ENCODE measurements at places on chromosomes 11 and 22. TPM values are rescaled to one million over a fixed set of nuclear protein-coding genes. Genes with fewer than 3 reads are reported as not detected.

- no peaks in the 10 kb centered on the region for H3K36me3 ChIP-seq
- H3K27me3 ChIP-seq: no peaks in the 10 kb centered on the region
- H3K27ac ChIP-seq: no peak overlapping the region
- no peak for DNase-seq
These were observed 520.4 kb downstream of the SOX6 start for GRCh38 chr11:15835788-15836411.

- peak; percentile 89 for DNase-seq
- H3K27ac ChIP-seq: peak overlapping the region; percentile 84
- H3K4me3 ChIP-seq: no peak overlapping the region
- H3K27me3 ChIP-seq: no peaks in the 10 kb centered on the region
- H3K4me1 ChIP-seq: peaks cover 12% of the 10 kb centered on the region
- H3K36me3 ChIP-seq: no peaks in the 10 kb centered on the region
These were observed 390.1 kb downstream of the CTTN start for GRCh38 chr11:70788248-70789022.

- no peaks in the 10 kb centered on the region for H3K36me3 ChIP-seq
- H3K4me3 ChIP-seq: no peak overlapping the region
- DNase-seq: no peak
- H3K4me1 ChIP-seq: no peaks in the 10 kb centered on the region
These were observed 17.7 kb upstream of the TMPRSS5 start for GRCh38 chr11:113723787-113724186.

- H3K36me3 ChIP-seq: no peaks in the 10 kb centered on the region
- H3K27me3 ChIP-seq: peaks cover 2% of the 10 kb centered on the region
These were observed 20.7 kb upstream of the CBX7 start for GRCh38 chr22:39173050-39173706.

GRCh38 chr22:38740116-38740723 lies 15.6 kb downstream of the SUN2 start:
- peaks cover 80% of the 10 kb centered on the region for H3K36me3 ChIP-seq
- no peak for DNase-seq
- no peak overlapping the region for H3K27ac ChIP-seq
- H3K27me3 ChIP-seq: no peaks in the 10 kb centered on the region

- no peaks in the 10 kb centered on the region for H3K36me3 ChIP-seq
- H3K4me3 ChIP-seq: no peak overlapping the region
- no peaks in the 10 kb centered on the region for H3K4me1 ChIP-seq
- DNase-seq: no peak
- H3K27ac ChIP-seq: no peak overlapping the region
These were observed 36.6 kb upstream of the NECTIN1 start for GRCh38 chr11:119765628-119766027.

DNA sequence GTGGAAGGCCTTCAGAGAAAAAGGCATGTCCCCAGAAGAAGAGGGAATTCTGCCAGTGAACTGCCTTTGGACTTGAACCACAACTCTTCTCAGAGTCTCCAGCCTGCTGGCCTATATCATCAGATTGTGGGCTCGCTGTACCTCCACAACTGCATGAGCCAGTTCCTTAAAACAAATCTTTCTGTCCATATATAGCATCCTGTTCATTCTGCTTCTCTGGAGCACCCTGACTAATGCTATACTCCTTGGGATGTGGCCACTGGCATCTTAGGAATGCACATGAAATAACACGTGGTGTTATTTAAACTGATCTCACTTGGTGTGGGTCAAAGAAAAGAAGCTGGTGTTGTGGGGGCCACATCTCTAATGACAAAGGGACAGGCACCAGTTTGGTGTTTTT lies 58.3 kb upstream of the VSTM5 start:
- no peaks in the 10 kb centered on the region for H3K36me3 ChIP-seq
- no peaks in the 10 kb centered on the region for H3K27me3 ChIP-seq
- peak; percentile 91 for DNase-seq
- peak overlapping the region; percentile 80 for H3K27ac ChIP-seq
- H3K4me1 ChIP-seq: peaks cover 9% of the 10 kb centered on the region

GRCh38 chr11:128409476-128409875 lies 177.9 kb downstream of the ETS1 start:
- peak; percentile 94 for DNase-seq
- H3K4me3 ChIP-seq: no peak overlapping the region
- no peak overlapping the region for H3K27ac ChIP-seq
- H3K27me3 ChIP-seq: no peaks in the 10 kb centered on the region

- peaks cover 5% of the 10 kb centered on the region for H3K27me3 ChIP-seq
- no peak overlapping the region for H3K4me3 ChIP-seq
- no peaks in the 10 kb centered on the region for H3K4me1 ChIP-seq
- no peak for DNase-seq
- H3K36me3 ChIP-seq: no peaks in the 10 kb centered on the region
These were observed 408.2 kb upstream of the CCDC90B start for GRCh38 chr11:83694191-83694910.

DNA sequence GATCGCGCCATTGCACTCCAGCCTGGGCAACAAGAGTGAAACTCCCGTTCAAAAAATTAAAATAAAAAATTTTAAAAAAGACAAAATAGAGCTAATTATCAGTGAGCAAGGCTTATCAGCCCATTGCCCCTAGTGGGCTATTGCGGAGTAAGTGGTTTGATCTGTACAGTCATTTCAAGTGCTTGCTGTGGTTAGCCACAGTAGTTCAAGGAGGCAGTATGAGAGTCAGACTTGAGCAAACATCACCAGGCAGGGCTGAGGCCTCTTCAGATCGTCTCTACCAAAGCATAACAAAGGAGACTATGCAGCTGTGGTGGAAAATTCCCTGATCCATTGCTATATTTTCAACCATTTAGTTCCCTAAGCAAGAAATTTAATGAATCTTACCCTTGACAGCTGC lies 4.3 kb upstream of the SBF2 start:
- peaks cover 8% of the 10 kb centered on the region for H3K36me3 ChIP-seq
- H3K4me1 ChIP-seq: peaks cover 7% of the 10 kb centered on the region
- DNase-seq: peak; percentile 98
- H3K27me3 ChIP-seq: no peaks in the 10 kb centered on the region
- no peak overlapping the region for H3K4me3 ChIP-seq
- no peak overlapping the region for H3K27ac ChIP-seq

DNA sequence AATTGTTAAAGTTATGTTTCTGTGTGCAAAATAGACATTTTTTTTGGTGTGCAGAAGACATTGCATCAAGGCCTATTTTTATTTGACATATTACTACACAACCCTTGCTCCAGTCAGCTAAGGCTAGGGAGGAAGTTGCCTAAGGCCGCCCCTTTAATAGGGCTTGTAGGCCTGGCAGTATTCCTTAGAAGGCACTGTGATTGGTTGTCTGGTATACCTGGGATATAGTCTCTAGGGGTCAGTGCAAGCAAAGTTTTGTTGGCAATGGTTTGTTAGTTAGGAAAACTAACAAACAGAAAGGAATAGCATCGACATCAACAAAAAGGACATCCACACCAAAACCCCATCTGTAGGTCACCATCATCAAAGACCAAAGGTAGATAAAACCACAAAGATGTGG lies 16.9 kb downstream of the CCDC15 start:
- DNase-seq: peak; percentile 35
- no peak overlapping the region for H3K4me3 ChIP-seq
- H3K27me3 ChIP-seq: no peaks in the 10 kb centered on the region
- H3K4me1 ChIP-seq: no peaks in the 10 kb centered on the region
- H3K36me3 ChIP-seq: no peaks in the 10 kb centered on the region

DNA sequence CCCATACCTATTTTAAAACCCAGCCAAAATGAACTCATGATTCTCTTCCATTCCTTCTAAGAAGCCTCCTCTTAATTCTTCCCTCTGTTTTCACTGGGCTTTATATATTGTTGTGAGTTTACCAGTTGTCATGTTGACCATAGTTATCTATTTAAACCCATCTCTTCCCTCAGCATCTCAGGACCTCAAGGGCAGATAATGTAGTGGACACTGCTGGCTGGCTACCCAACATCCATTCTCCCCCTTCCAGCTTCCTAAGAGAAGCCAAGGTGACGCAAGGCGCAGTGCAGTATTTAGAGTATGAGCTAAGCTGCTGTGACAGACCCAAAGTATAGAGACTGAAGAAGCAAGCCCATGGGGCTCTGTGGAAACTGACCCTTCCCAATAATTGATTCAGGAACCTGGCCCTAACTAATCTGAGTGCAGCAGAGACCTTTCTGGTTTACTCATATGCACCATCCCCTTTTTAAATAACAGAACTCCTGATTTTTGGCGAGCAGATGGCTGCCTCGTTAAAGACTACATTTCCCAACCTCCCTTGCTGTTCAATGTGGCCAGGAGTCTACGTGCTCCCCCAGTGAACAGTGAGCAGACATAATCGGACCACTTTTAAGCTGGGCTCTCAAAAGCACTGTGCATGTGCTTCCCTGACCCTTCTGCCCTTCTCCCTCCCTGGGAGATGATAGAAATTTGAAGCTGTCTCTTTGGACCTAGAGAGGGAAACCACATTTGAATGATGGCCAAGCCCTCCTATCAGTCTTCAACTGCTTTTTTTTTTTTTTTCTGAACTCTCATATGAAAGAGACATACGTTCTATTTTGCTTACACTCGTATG lies 28.1 kb upstream of the CREB3L1 start:
- peak overlapping the region; percentile 94 for H3K27ac ChIP-seq
- no peak overlapping the region for H3K4me3 ChIP-seq
- DNase-seq: peak; percentile 67
- H3K36me3 ChIP-seq: no peaks in the 10 kb centered on the region
- H3K27me3 ChIP-seq: no peaks in the 10 kb centered on the region
- H3K4me1 ChIP-seq: peaks cover 17% of the 10 kb centered on the region

DNA sequence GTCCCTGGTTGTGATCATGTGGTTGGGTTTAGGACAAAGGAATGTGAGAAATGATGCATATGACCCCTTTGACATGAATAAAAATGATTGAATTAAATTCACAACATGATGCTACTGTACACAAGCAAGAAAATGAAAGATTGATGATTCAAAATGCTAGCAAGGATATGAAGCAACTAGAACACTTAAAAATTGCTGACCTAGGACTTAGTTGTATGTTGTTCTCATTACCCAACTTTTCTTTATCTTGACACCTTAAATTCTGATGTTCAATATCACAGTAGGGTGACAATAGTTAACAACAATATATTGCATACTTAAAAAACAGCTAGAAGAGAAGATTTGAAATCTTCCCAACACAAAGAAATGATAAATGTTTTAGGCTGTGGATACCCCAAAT lies 20.6 kb downstream of the OR52A5 start:
- no peak for DNase-seq
- no peak overlapping the region for H3K27ac ChIP-seq
- H3K4me3 ChIP-seq: no peak overlapping the region
- no peaks in the 10 kb centered on the region for H3K27me3 ChIP-seq

- H3K4me3 ChIP-seq: no peak overlapping the region
- H3K27ac ChIP-seq: no peak overlapping the region
These were observed 24.0 kb downstream of the SLCO2B1 start for GRCh38 chr11:75174781-75175370.

DNA sequence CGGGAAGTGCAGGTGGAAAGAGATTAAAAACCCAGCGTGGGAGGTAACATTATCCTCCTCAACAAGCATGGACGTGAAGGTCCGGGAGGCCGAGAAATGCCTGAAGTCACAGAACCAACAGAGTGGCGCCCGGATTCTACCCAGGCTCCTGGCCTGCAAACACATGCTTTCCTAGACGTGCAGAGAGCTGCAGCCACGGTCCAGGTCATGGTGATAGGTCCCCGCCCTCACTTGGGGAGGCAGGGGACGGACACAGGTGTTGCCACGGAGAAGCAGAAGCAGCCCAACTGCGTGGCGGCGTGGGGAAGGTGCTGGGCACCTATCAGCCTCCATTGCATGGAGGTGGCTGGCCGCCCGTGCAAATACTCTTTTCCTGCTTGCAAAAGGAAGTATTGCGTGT lies 148.8 kb downstream of the MPPED1 start:
- H3K4me1 ChIP-seq: no peaks in the 10 kb centered on the region
- no peak overlapping the region for H3K27ac ChIP-seq
- H3K36me3 ChIP-seq: no peaks in the 10 kb centered on the region
- H3K4me3 ChIP-seq: no peak overlapping the region
- DNase-seq: no peak

GRCh38 chr22:49157529-49158339 lies 669.9 kb downstream of the BRD1 start:
- no peaks in the 10 kb centered on the region for H3K4me1 ChIP-seq
- DNase-seq: no peak
- H3K4me3 ChIP-seq: no peak overlapping the region

DNA sequence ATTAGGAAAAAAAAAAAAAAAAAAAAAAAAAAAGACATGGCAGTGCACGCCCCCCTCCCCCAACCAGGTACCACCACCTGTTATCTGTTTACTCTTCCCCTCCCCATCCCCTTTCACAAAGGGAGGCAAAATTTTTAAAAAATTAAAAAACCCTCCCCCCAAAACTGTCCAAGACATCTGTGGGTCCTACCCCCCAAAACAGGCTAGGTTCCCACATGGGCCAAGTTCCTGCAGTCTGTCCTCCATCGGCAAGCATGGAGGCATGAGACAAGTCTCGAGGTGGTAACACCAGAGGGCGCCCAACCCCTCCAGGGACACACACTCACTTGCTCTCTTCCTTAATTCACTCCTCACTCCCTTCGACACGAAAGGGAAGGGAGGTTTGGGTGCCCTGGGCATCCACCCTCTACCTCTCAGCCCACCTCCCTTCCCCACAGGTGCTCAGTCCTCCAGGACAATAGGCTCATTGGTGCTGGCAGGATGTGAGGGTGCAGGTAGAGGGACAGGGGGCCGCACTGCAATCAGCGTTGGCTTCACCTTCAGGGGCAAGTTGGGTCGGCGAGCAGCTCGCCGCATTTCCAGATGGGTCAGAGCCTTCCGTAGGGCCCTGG lies 2.2 kb upstream of the TUT1 start:
- DNase-seq: peak; percentile 70
- H3K4me3 ChIP-seq: no peak overlapping the region
- H3K27ac ChIP-seq: no peak overlapping the region
- peaks cover 51% of the 10 kb centered on the region for H3K36me3 ChIP-seq
- H3K27me3 ChIP-seq: no peaks in the 10 kb centered on the region

- DNase-seq: peak; percentile 37
- no peak overlapping the region for H3K4me3 ChIP-seq
- H3K4me1 ChIP-seq: no peaks in the 10 kb centered on the region
- no peak overlapping the region for H3K27ac ChIP-seq
- H3K27me3 ChIP-seq: no peaks in the 10 kb centered on the region
These were observed 177.4 kb upstream of the BLID start for GRCh38 chr11:122293296-122294023.

GRCh38 chr11:69625476-69625875 lies 15.5 kb upstream of the CCND1 start:
- H3K4me1 ChIP-seq: peaks cover 2% of the 10 kb centered on the region
- no peaks in the 10 kb centered on the region for H3K36me3 ChIP-seq
- H3K4me3 ChIP-seq: no peak overlapping the region
- H3K27me3 ChIP-seq: no peaks in the 10 kb centered on the region
- no peak overlapping the region for H3K27ac ChIP-seq
- no peak for DNase-seq

The OR51I1 gene
- not detected for total RNA-seq

The OR2D2 gene
- total RNA-seq: 0.28 TPM

The OR52I2 gene
- not detected for total RNA-seq

The ZDHHC8 gene
- total RNA-seq: 4.4 TPM

The SLC22A9 gene
- not detected for total RNA-seq

The SNX32 gene
- not detected for total RNA-seq

The KLHL22 gene
- total RNA-seq: 27.1 TPM

Data from IMR-90 (cell line).